ENCODE measurements at places on chromosomes 16 and 17.

GRCh38 chr16:73553941-73554660 is 506.2 kb upstream of the ZFHX3 start:
- DNase-seq: no peak

DNA sequence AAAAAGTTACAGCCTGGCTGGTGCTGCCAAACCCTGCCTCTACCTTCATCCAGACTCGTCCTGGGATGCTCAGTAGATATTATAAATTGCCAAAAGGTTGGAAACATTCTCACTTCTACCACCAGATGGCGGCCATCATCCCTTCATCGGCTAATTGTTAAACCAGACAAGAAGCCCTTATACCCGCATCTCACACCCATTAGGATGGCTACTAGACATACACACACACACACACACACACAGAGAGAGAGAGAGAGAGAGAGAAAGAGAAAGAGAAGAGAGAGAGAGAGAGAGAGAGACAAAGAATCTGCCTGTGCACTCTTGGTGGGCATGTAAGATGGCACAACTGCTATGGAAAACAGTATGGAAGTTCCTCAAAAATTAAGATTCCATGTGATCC is 15.0 kb upstream of the SCIMP start:
- peak; percentile 86 for DNase-seq

- no peak for DNase-seq
These were observed 21.3 kb downstream of the SNX20 start for GRCh38 chr16:50659806-50660205.

GRCh38 chr16:50161950-50162349 is 8.8 kb downstream of the TENT4B start:
- no peak for DNase-seq

GRCh38 chr17:10748531-10749181 is 18.8 kb upstream of the TMEM220 start:
- DNase-seq: no peak

DNA sequence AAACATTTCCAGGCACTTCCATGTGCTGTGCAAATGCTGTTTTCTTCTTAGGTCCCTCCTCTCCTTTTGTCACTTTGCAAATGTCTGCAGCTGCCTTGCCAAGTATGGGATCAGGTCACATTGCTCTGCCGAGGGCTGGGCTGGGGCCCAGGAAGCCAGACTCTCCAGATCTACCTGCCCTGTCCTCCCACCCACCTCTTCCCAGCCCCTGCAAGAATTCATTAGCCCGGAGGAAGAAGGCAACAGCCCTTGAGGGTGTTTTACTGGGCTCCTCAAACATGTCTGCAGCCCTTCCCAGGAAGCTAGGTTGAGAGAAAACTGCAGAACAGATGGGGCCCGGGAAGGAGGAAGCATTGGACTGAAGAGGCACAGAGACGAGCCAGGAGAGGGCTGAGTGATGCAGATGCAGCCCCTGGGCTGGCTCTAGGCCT is 47.1 kb downstream of the WSB1 start:
- no peak for DNase-seq

DNA sequence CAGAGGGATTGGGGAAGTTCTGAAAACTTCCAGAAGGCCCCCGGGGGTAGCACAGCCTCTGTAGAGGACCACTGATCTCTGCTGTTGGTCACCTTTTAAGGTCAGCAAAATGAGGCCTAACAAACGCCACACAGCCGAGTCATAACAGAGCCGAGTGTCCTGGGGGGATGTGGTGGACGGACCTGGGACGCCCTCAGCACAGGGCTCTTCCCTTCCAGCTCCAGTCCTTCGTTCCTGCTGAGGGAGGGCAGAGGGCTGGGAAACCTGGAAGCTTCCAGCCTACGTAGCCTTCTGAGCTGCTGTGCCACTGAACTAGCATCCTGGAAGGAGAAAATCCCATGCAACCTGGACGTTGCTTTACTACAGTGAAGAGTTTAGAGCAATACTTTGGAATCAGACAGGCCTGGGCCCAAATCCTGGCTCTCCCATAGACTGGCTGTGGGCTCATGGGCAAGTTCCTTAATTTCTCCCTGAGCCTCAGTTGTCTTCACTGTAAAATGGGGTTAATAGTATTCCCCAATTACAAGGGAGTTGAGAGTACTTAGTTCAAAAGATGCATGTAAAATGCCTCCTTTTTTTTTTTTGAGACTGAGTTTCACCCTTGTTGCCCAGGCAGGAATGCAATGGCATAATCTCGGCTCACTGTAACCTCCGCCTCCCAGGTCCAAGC is 34.4 kb upstream of the ZCCHC14 start:
- no peak for DNase-seq

GRCh38 chr16:17224879-17225281 is 245.9 kb downstream of the XYLT1 start:
- peak; percentile 88 for DNase-seq

- DNase-seq: no peak
These were observed 273.1 kb downstream of the CDH13 start for GRCh38 chr16:82899731-82900450.

DNA sequence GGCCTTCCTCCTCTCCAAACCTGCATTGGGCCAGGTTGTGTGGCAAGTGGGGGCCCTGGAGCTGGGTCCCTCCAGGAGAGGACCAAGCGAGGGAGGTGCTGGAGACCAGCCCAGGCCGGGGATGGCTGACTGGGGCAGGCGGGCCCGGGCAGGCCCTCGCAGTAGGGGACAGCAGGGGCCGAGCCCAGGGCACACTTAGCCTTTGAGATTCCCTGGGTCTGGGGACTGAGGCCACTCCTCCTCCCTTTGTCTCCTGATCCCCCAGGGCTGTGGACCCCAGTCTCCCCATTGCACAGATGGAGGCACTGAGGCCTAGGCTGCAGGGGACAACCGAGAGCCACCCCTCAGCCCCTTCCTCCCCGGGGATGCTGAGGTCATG is 5.2 kb downstream of the FOXJ1 start:
- no peak for DNase-seq

DNA sequence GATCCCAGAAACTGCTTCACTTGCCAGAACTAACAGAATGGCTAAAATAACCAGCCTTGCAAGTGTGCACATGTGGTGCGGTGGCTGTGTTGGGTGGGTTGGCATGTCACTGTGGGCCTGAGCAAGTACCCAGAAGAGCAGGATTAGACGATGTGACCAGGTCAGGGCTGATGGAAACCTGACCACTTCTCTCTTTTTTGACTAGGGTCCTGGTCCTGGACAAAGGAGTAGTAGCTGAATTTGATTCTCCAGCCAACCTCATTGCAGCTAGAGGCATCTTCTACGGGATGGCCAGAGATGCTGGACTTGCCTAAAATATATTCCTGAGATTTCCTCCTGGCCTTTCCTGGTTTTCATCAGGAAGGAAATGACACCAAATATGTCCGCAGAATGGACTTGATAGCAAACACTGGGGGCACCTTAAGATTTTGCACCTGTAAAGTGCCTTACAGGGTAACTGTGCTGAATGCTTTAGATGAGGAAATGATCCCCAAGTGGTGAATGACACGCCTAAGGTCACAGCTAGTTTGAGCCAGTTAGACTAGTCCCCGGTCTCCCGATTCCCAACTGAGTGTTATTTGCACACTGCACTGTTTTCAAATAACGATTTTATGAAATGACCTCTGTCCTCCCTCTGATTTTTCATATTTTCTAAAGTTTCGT is 16.7 kb downstream of the ANKRD40 start:
- no peak for DNase-seq

GRCh38 chr17:61338000-61338798 is 61.4 kb upstream of the TBX2 start:
- peak; percentile 87 for DNase-seq

- DNase-seq: peak; percentile 47
These were observed 274.6 kb upstream of the HSBP1 start for GRCh38 chr16:83533193-83533592.

- peak; percentile 22 for DNase-seq
These were observed 21.0 kb upstream of the G6PC1 start for GRCh38 chr17:42879596-42879985.

- DNase-seq: no peak
These were observed 15.8 kb upstream of the CLEC18A start for GRCh38 chr16:69935278-69935711.

Data from fibroblast of skin of scalp (primary cell).